Stimulated activated CD4-positive, alpha-beta T cell treated with anti-CD3 and anti-CD28 coated beads, Interleukin-4, amount 100 ng/mL, for 4 hours (primary cell): ENCODE measurements at places on chromosomes 1 and 21.

- DNase-seq: no peak
These were observed 316.0 kb upstream of the VAMP3 start for GRCh38 chr1:7454895-7455784.

DNA sequence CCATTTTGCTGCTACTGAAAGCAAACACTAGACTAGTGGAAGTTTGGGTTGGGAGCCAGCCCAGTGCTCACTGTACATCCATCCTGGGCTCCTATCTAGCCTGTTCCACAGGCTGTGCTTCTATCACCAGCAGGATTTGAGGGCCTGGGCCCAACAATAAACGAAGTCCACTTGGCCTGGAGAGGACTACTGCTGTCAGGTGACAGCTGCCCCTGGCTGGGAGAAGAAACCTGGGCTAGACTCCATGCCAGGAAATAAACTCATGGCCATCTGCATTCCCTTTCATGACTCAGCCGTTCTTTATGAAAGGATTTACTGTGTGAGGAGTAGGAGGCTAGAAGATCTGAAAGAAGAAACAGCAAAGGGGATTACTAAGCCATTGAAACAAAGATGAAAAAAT, 35.5 kb downstream of the COLGALT2 start:
- DNase-seq: no peak

- peak; percentile 37 for DNase-seq
These were observed 1.7 kb downstream of the IKBKE start for GRCh38 chr1:206472024-206472423.

GRCh38 chr1:26913754-26914619, at the start of gene NR0B2:
TSS of gene NR0B2 (minus strand) at chr1:26913975. CDS start at chr1:26913940, 35 bp downstream.
- DNase-seq: no peak

- no peak for DNase-seq
These were observed 70.4 kb downstream of the CACHD1 start for GRCh38 chr1:64540265-64540791.

DNA sequence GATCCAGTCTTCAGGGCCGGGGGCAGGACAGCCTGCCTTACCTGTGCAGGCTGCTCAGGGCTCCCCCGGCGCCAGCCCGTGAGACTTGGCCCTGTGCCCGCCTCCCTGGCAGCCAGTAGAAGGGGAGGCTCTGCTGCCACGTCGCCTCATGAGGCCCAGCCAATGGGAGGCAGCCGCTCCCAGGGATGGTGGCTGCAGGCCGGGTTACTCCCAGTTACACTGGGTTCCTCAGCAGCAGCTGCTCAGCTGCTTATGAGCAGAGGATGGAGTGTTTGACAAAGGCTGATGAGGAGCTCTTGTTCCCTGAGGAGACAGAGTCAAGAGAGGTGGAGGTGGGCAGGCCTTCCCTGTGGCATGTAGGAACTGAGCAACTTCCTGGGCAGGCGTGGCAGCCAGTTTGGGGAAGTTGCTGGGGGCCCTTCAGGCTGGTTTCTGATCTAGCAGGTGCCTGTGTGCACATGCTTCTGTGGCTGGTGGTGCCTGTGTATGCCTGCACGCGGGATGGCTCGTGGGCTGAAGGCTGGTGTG, 5.5 kb downstream of the MFSD2A start:
- no peak for DNase-seq

GRCh38 chr1:174680101-174680500, 232.3 kb downstream of the GPR52 start:
- DNase-seq: no peak

DNA sequence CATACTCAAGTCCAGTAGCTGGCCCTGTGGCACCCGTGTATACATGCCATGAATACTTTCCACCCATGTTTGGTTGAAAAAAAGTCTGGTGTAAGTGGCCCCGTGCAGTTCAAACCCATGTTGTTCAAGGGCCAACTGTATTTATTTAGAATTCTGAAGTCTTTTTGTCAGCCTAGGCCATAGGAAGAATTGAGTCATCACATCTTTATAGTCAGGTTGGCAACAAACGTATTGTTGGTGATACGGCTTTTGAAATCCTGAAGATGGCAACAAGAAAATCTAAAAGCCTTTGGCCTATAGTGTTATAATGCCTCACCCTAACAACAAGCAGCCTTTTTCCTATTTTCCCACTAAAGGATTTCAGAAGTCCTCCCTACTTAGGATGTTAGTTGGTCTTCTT, 363.6 kb downstream of the PLPP3 start:
- no peak for DNase-seq

DNA sequence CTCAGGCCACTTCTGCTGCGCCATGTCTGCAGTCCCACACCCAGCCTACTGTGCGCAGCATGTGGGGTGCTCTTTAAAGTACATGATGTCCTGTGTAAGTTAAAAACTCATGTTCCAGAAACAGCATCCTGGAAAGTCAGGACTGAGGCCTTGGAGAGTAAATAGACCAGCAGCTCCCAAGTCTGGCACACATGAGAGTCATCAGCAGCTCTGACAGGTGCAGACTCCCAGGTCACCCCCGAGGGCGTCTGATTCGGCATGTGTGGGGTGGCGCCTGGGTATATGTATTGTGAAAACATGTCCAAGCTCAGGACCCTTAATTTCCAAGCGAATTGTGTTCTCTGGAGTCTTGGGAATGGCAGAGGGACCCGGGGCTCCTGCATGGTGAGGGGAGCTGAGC, 120.1 kb upstream of the RUNX3 start:
- no peak for DNase-seq

- peak; percentile 19 for DNase-seq
These were observed 20.2 kb upstream of the KCNAB2 start for GRCh38 chr1:6025269-6026094.

DNA sequence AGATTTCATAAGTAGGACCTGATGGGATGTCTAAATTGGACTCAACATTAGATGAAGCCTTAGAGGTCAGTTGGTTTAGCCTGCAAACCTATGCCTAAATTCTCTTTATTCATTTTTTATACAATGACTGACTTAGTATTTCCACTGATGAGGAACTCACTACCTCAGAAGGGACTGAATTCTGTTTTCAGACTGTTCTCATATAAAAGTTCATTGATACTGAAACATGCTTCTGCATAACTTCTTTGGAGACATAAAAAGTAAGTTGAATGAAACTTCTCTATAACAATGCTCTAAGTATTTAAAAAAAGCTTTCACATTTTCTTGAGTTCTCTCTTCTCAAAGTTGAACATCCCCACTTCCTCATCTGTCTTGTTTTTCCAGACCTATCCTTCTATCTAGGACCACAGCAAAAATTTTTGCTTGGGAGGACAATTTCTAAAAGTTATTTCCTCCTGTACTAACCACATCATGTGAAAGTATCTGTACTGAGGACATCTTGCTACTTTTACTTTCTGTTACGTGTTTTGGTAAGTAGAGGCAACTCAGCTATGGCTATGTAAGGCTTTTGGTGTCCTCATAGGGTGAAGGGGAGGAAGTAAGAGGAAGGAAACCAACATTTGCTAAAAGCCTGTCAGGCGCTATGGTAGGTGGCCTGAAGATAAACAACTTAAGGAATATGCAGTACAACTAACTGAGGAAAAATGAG, 64.1 kb downstream of the USP24 start:
- no peak for DNase-seq

GRCh38 chr1:240285540-240285939, 193.9 kb downstream of the FMN2 start:
- DNase-seq: no peak

DNA sequence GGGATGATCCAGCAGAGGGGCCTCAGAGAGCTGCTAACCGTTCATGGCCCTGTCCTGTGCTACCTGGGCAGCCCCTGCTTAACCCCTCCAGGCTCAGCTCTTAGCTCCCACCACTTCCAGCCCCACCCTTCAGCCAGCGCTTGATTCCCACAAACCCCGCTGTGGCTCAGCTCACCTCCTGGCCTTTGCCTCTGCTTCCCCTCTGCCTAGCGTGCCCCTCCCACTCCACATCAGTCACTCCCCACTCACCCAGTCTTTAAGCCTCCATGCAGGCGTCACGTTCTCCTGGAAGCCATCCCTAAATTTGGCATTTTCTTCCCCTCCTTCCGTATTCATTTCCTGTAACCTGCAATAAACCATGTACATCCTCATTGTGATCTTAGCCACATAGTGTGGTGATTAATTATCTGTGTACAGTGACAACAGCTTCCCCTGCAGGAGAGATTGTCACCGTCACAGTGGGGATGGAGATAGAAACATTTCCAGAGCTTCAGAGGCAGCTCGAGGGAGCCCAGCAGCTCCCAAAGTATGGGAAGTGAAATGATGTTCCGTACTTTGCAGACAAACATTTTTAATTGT, 65.5 kb downstream of the EPHB2 start:
- no peak for DNase-seq

- no peak for DNase-seq
These were observed 62.8 kb downstream of the MAGI3 start for GRCh38 chr1:113452921-113453770.

DNA sequence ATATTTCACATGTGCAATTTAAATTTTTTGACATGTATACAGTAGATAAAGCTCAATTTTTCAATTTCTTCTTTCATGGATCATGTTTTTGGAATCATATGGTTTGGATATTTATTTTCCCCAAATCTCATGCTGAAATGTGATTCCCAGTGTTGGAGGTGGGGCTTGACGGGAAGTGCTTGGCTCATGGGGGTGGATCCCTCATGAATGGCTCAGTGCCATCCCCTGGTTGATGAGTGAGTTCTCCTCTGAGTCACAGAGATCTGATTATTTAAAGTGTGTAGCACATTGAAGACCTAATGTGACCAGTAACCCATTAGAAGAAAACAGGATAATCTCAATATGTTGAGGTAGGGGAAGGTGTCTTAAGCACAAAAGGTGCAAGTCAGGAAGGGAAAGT, 9.1 kb upstream of the IFI16 start:
- DNase-seq: no peak

GRCh38 chr1:228460821-228461220, 26.4 kb upstream of the RNF187 start:
- DNase-seq: no peak

- no peak for DNase-seq
These were observed 54.7 kb downstream of the MRPS6 start for GRCh38 chr21:34128124-34128523.

DNA sequence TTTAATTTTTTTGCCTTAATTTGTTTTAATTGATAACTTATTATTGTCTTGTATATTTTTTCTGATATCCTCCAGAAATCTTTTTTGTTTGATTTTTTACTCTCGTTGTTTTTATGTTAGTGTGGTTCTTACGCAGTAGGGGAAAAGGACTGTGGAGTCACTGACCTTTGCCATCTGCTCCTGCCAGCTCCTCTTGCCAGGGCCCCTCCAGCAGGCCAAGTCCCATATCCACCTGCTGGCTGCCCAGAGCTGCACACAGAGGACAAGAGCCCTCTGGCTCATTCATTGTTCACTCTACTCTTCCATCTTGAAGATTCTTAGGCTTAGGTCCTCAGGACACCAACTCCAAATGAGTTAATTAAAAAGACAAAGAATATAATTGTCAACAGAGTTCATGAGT, 316.4 kb upstream of the DUSP10 start:
- no peak for DNase-seq
